ENCODE measurements at places on chromosomes 1 and 21. TPM values are rescaled to one million over a fixed set of nuclear protein-coding genes. Genes with fewer than 3 reads are reported as not detected.

- no peak for DNase-seq
These were observed 61.1 kb upstream of the ACOT11 start for GRCh38 chr1:54486907-54487306.

- DNase-seq: no peak
These were observed 92.1 kb upstream of the ARTN start for GRCh38 chr1:43841321-43842174.

DNA sequence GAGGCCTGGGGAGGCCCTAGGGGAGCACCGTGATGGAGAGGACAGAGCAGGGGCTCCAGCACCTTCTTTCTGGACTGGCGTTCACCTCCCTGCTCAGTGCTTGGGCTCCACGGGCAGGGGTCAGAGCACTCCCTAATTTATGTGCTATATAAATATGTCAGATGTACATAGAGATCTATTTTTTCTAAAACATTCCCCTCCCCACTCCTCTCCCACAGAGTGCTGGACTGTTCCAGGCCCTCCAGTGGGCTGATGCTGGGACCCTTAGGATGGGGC is 5.2 kb downstream of the ELF3 start:
- DNase-seq: no peak

DNA sequence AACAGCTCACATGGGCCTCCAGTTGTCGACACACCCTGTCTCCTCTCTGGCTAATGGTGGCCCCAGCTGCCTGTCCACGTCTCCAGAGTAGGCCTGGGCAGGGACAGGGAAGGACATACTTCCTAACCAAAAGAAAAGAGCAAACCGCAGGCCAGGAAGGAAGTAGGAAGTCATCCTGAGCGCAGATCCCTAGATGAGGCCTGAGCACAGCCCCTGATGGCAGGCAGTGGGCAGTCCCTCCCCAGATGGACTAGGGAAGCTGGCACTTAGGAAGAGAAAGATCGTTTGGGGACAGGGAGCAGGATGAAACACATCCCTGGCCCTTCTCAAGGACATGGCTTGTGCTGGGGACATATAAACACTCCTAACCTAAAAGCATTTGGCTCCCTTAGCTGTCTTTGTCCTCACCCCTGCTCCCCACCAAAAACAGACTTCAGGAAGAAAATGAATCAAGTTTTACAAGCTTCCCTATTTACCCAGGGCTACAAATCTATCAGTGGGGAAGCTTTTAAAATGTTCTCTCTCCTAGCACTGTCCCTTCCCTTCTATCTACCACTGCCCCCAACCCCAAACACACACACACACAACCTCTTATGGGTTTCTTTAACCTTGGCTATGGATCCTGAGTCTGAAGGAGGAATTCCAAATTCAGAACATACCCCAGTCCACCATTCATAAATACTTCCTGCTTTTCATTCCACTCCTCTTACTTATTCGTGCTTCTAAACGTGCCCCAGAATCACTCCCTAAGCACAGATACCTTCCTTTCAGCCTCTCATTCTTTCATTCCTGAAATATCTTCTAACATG is 21.1 kb downstream of the SSBP3 start:
- DNase-seq: no peak

- no peak for DNase-seq
These were observed 244.0 kb upstream of the VAMP3 start for GRCh38 chr1:7526867-7527732.

Gene C1orf94
- polyA plus RNA-seq: 0.10 TPM

- no peak for DNase-seq
These were observed 2.5 kb upstream of the RGS4 start for GRCh38 chr1:163066686-163067085.

DNA sequence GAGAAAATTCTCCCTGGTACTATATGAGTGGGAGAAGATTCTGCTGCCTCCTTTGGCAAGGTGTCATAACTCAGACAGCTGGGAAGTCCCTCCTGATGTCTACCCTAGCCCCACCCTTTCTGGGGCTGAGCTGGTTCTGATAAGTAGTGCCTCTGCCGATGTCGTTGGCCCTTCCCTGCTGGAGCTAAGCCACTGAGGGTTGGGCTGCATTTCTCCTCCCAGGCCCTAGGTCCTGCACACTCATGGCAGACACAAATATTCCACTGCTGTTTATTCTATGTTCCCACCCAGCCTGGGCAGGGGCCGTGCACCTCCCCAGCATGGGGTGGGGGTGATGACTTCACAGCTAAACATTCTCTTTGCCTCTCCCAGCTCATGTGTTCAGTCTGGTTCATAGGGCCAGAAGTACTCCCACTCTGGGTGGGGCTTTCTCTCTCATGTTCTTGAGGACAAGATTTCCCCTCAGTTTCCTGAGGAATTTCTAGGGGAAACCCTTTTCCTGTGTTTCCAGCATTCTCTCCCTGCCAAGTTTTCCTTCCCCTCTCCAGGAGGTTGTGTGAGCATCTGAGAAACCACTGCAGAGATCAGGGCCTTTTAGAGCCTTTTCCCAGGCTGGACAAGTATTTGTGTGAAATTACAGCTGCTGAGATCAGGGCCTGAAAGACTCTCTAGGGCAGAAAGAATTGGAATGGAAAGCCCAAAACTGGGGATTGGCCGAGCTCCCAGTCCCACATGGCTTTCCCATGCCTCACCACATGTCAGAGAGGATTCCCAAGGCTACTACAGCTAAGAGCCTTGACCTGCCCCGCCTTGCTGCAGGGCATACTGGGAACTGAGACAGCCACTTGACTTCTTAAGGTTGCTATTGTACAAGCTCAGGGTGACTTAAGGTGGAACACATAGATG is 66.2 kb downstream of the ATP2B4 start:
- DNase-seq: peak; percentile 80

GRCh38 chr1:17140279-17140678 is 21.0 kb upstream of the PADI2 start:
- DNase-seq: no peak

GRCh38 chr1:24931146-24931467 is 1.0 kb upstream of the RUNX3 start:
- no peak for DNase-seq

- DNase-seq: no peak
These were observed 12.1 kb downstream of the FOXD2 start for GRCh38 chr1:47449822-47450552.

- DNase-seq: no peak
These were observed 79.3 kb upstream of the LYST start for GRCh38 chr1:235945775-235946570.

Gene FCRLA
- polyA plus RNA-seq: not detected

- DNase-seq: peak; percentile 85
These were observed 37.4 kb downstream of the XCL1 start for GRCh38 chr1:168613691-168614231.

- no peak for DNase-seq
These were observed 10.2 kb downstream of the S100A16 start for GRCh38 chr1:153602749-153603148.

Gene PADI4
- 0.88 TPM for polyA plus RNA-seq

Gene LYPD8
- polyA plus RNA-seq: not detected

- no peak for DNase-seq
These were observed 4.9 kb upstream of the KCNE2 start for GRCh38 chr21:34358866-34359265.

Gene TMEM53
- 15.7 TPM for polyA plus RNA-seq

DNA sequence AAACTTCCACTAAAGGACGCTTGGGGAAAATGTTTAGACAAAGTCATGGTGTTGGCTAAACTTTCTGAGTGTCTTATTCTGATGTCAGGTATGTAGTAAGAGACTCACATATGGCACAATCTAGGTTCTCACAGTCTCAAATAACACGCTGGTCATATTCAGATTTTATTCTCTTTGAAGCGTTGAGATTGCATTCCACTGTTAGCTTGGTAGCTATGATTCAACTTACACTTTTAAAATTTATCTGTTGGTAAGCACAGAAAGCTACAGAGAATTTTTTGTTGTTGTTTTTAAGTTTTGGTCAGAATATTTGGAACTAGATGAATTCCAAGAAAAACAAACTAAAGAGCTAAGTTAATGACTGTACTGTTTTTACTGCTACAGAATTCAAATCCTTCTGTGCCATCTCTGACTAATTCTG is 126.7 kb downstream of the PRRX1 start:
- no peak for DNase-seq

DNA sequence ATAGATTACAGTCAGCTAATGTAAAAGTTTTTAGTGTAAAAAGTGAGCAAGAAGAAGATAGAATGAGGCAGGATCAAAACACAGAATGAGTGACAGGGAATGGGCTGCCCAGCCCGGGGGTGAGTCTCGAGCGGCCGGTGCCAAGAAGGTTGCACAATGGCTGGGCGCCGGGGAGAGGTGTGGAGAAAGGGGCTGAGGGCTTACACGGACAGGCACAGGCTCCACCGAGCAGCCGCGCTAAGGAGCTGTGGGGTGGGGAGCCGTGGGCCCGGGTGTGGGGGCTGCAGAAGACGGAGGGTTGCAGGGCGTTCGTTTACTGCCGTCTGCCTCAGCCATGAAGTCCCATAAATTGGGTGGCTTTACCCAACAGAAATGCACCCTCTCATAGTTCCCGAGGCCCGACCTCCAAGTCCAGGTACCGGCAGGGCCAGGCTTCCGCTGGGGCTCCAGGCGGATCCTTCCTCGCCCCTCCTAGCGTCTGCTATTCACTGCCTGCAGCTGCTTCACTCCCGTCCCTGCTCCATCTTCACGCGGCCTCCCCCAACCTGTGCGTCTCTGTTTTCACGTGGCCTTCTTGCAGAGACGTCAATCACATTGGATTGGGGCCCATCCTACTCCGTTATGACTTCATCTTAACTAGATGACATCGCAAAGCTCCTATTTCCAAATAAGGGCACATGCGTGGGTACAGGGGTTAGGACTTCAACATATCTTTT is 277.2 kb downstream of the CAMTA1 start:
- DNase-seq: no peak

Gene RXFP4
- not detected for polyA plus RNA-seq

DNA sequence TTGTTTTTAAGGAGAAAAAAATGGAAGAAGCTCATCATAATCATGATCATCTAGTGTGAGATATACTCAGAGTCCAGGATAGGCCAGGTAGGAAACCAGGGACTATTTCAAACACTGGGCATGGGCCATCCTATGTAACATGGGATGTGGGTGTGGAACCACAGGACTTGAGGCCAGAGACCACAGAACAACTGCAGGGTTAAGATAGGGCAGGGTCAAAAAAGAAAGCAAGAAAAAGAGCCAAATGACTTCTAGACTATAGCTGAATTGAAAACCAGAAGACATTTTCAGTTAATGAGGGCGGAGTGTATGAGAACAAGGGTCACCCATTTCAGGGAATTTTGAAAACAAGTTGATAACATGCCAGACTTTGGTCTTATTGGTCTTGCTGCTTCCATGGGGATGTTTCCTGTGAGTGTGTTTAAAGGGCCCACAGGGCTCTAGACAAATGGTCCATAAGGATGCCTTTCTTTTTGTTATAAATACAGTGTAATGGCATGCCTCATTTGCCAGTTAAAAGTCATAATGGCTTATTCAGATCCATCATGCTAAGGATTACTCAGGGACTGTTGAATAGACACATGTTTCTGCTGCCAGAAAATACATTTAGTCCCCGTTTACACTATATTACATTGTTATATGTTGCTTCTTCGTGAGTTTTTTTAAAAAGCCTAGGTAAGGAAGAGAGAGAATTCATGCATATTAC is 182.0 kb upstream of the C21orf91 start:
- no peak for DNase-seq

- no peak for DNase-seq
These were observed 44.9 kb downstream of the ACOT7 start for GRCh38 chr1:6348511-6349191.

DNA sequence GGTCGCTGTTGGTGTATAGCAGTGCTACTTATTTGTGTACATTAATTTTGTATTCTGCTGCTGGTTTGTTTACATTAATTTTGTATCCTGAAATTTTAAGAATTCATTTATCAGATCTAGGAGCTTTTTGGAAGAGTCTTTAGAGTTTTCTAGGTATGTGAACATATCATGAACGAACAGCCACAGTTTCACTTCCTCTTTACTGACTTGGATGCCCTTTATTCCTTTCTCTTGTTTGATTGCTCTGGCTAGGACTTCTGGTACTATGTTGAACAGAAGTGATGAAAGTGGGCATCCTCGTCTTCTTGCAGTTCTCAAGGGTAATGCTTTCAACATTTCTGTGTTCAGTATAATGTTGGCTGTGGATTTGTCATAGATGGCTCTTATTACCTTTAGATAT is 1757.9 kb downstream of the BRINP3 start:
- no peak for DNase-seq

GRCh38 chr1:83693427-83694126 is 305.4 kb downstream of the TTLL7 start:
- DNase-seq: peak; percentile 12

GRCh38 chr1:245475126-245475525 is 320.3 kb downstream of the KIF26B start:
- no peak for DNase-seq

GRCh38 chr1:235503403-235504121 is 690 bp downstream of the B3GALNT2 start:
- DNase-seq: peak; percentile 53

Gene CASQ1
- 0.81 TPM for polyA plus RNA-seq

Gene MMP23B
- polyA plus RNA-seq: 22.6 TPM

DNA sequence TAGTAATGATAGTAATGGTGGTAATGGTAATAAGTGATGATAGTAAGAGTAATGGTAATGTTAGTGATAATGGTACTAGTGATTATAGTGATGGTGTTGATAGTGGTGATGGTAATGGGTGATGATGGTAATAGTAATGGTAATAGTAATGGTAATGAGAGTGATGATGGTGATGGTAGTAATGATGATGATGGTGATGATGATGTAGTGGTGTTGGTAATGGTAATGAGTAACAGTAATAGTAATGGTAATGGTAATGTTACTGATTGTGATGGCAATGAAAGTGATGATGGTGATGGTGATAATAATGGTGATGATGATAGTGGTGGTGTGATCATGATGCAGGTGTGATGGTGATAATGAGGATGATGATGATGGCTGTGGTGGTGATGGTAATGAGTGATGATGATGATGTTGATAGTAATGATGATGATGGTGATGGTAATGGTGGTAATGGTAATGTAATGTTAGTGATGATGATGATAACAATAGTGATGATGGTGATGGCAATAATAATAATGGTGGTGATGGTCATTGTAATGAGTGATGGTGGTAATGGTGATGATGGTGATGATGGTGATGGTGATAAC is 235.0 kb downstream of the MATN1 start:
- no peak for DNase-seq

GRCh38 chr1:243313635-243314536 is 58.0 kb downstream of the SDCCAG8 start:
- no peak for DNase-seq

DNA sequence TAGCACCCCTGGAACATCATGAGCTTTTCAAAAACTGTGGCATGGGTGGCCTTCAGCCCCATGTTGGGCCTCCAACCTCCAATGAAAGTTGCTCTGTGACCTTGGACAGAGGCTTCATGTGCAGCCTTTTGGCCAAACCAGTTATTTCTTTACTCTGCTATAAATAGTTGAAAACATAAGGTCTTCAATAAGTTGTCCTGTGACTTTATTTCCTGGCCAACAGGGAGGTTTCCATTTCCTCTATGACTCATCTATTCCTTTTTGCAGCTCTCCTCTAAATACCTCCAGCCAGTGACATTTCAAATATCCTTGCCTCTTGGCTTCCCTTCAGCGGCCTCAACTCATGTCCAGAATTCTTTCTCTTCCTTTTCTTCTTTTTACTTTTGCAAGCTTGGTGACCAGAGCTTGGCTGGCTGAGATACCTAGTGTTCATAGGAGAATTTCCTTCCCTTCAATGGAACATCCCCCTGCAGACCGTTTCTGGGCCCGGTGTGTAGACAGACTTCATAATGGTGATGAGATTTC is 22.7 kb upstream of the TRIM67 start:
- DNase-seq: no peak
